ENCODE measurements at places on chromosomes 3 and 15.

- no peak for DNase-seq
Measured at GRCh38 chr3:23308986-23309625, 106.0 kb downstream of the UBE2E2 start.

DNA sequence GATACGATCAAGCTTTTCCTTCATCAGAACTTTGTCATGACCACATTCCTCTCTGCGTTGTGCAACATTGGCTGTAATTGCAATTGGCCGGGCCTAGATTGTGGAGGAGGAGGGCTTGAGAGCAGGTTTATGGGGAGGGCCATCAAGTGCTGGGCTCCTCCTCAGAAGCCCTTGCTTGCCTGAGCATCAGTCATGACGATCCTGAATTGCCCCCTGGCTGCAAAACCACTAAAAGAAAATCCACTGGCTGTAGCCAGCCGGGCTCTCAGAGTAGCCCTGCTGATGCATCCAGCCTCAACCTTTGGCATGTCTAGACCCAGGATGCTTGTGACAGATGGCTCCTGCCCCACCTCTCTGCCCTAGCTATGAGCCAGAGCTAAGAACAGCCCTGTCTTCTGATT, 13.4 kb upstream of the TRH start:
- DNase-seq, result no peak

- DNase-seq, result no peak
Measured at GRCh38 chr3:114213292-114213626, 24.1 kb downstream of the ZNF80 start.

DNA sequence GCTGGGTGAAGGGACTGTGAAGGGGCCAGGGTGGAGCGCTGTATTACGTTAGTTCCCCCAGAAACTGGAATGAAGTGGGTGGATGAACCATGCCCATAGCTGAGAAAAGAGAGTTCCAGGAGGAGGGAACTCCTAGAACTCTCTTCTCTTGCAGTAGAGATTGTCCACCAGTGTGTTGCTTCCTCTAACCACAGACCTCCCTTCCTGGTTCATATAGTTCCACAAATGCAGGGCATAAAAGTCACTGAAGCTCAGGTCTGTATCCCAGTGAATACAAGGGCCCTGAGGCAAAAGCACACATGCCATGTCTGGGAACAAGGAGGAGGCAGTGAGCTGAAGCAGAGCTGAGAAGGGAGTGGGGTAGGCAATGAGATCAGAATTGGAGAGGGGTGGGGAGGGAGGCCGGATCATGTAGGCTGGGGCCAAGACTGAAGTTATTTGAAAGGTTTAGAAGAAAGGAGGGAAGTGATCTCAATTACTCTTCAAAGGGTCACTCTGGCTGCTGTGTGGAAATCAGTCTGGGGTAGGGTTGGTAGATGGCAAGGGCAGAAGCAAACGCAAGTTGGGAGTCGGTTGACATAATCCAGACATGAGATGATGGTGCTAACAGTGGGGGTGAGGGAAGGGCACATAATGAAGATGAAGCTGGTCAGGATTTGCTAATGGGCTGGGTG, 6.5 kb downstream of the A4GNT start:
- no peak for DNase-seq

DNA sequence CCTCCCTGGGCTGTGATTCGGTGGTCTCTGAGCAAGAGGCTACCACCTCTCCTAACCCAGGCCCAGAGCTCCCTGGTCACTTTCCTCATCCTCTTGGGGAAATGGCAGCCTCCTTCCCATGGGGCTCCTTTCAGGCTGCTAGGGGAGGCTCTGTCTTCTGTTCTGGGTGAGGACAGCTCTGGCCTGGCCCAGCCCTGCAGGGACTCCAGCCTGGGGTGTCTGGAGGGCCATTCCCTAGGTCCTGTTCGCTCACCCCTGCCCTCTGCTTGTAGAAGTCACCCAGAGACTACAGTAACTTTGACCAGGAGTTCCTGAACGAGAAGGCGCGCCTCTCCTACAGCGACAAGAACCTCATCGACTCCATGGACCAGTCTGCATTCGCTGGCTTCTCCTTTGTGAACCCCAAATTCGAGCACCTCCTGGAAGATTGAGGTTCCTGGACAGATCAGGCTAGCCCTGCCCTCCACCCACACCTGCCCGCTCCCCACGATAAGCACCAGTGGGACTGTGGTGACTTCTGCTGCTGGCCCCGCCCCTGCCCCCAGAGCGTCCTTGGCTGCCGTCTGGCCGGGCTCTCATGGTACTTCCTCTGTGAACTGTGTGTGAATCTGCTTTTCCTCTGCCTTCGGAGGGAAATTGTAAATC, 30.9 kb downstream of the PRKCD start:
- DNase-seq, result no peak

- no peak for DNase-seq
Measured at GRCh38 chr3:134624537-134625287, 26.1 kb downstream of the KY start.

DNA sequence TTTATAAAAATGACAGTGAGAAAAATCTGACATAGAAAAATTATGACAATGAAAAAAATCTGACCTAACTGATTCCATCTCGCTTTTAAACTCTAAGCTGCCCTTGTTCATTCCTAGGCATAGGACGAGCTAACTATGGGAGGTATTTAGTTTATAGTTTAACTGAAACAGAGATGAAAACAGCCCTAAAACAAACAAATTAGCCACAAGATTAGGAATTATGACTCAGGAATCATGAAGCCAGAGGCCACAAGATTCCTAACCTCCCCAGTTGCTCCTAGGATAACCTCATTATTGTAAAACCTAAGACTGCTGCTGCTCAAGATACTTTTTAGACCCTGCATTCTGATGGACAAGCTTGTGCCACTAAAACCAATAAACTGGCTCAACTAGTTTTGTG, 122.7 kb upstream of the MNS1 start:
- no peak for DNase-seq

DNA sequence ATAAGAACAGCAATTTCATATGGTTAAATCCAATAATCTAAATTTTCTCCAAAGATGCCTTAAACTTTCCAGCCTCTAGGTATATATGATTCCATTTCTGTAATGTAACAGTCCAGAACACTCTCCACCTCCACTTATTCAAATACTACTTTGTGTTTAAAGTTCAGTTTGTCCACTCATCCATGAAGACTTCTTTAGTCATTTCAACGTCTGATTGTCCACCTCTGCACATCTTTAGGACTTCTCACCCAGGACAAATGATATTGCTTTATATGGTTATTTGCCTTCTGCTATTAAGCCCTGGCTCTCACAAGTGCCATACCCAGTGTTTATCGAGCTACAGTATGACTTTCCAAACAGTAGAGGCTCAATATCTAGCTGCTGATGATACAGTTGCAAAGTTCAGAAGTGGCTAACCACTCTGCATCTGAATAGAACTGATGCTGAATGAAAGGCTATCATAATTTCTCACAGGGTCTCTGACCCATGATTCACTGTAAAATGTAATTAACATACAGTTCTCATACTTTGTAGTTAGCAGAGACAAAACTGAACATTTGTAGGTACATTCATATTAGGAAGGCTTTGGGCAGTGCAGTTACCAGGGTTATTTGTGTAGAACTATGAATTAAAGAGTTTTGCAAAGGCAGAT, 93.7 kb upstream of the MBNL1 start:
- no peak for DNase-seq

DNA sequence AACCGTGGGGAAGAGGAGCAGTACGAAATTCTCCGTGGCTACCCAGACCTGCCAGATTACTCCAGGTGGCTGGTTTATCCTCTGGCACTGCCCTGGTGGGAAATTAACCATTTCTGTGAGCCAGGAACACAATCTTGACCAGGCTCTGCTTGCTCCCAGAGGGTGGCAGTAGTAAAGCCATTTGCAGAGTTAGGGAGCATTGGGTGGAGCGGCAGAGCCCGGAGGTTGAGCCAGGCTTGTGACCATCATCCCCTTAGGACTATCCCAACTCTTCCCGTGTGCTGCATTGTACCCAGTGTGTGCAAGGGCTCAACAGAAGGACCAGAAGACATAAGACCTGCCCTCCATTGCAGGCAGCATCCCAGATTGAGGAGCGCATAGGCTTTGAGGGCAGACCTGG, 5.3 kb downstream of the KNG1 start:
- DNase-seq, result no peak

GRCh38 chr15:52143873-52144272, 31.3 kb upstream of the BCL2L10 start:
- DNase-seq, result peak; percentile 37

GRCh38 chr3:155714295-155714718, 30.6 kb downstream of the PLCH1 start:
- no peak for DNase-seq

DNA sequence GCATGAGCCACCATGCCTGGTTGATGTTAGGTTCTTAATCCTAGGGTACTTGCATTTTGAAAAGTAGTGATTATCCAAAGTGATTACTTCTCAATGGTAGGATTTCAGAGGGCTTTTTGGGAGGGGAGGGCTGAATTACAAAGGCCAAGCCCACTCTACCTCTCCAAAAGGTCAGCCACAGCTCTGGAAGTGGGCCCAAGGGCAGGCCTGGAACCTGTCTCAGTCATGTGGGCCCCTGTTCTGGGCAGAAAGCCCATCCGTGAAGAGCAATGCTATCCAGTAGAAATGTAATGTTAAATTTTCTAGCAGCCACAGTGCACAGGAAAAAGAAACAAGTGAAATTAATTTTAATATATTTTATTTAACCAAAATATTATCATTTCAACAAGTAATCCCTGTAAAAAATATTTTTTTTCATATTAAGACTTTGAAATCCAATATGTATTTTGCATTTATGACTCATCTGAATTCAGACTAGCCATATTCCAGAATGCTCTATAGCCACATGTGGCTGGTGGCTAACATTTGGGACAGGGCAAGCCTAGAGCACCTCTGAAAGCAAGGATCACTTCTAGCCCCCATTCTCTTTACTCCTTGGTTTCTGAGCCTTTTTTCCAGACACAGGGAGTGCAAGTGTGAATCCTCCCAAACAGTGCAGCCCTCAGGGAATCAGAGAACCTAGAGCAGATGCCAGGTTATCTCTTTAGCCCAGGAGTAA, 16.8 kb downstream of the RFT1 start:
- no peak for DNase-seq

DNA sequence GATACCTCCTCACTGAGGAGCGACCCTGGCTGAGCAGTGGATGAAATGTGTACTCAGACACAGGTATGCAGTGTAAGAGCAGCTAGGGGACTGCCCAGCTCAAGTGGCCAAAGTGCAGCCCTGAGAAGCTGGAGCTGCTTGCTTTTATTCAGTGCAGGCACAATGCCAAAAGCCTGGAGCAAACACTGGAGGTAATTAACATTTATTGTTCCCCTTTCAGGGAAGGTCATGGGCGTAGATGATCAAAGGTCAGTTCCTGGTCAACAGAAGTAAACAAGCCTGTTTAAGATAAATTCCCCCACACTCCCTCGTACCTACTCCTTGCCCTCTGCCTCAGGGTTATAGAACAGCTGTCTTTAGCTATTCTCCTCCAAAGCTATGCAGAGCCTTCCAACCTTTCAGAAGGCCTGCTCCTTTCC, 17.5 kb downstream of the PLA2G4F start:
- DNase-seq, result peak; percentile 33

DNA sequence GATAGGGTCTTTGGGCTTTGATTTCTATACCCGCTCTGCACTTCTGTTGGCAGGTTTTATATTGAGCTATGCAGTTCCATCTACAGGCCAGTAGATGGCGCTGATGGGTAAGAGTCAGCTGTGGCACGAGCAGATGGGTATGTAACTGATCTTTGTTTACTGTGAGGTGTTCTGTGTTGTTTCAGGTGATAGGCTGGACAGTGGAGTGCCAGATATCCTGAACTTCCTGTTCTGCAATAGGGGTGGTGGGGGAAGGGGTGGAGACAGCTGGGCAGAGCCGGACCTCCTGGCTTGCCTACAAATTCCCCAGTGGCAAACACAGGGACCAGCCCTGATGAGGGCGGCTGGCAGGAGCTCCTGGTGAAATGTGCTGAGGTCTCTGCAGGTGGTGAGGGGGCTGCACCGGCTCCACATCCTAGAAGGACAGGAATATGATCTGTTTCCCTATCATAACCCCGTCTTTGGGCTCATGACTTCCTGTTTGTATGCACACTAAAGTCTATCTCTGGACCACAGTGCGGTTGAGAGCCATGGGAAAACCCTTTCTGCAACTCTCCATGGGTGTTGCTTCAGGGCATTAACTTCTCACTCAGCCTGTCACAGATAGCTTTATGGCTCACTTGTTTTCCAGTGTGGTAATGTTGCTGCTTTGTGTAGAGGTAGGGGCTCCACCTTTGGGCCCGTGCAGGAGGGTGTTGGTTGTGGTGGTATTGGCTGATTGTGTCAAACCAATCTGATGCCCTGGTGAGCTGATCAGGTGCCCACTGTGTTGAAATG, 13.4 kb upstream of the FAM98B start:
- peak; percentile 62 for DNase-seq

DNA sequence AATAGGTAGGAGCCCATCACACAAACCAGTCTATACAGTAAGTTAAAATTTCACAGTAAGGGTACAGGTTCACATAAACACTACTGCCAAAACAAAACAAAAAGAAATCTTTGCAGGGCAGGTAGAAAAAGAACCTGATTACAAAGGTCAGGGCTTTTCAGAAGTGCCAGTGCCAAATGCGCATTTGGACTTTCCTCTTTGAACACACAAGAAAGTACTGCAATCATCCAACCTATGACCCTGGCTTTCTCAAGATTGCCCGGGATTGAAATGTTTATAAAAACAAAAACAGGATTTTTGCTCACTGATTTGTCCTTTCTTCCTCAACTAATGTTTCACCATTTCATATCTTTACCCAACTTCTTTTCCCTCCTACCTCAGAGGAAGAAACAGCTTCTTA, 47.4 kb downstream of the CBLB start:
- DNase-seq, result no peak

Data from activated CD8-positive, alpha-beta memory T cell treated with anti-CD3 and anti-CD28 coated beads, Interleukin-2, amount 50 U/mL, for 48 hours (primary cell).